ENCODE measurements at places on chromosomes 3 and 15. TPM values are rescaled to one million over a fixed set of nuclear protein-coding genes. Genes with fewer than 3 reads are reported as not detected.

TGM4 gene
- total RNA-seq, result not detected

CYB561D2 gene
- total RNA-seq, result 38.5 TPM

AEN gene
- total RNA-seq, result 42.6 TPM

SEMA7A gene
- 15.1 TPM for total RNA-seq

SPATA12 gene
- total RNA-seq, result 0.15 TPM

CIP2A gene
- total RNA-seq, result 5.8 TPM

FMN1 gene
- total RNA-seq, result 23.3 TPM

FOXB1 gene
- not detected for total RNA-seq
